ENCODE measurements at places on chromosomes 16 and 17.

DNA sequence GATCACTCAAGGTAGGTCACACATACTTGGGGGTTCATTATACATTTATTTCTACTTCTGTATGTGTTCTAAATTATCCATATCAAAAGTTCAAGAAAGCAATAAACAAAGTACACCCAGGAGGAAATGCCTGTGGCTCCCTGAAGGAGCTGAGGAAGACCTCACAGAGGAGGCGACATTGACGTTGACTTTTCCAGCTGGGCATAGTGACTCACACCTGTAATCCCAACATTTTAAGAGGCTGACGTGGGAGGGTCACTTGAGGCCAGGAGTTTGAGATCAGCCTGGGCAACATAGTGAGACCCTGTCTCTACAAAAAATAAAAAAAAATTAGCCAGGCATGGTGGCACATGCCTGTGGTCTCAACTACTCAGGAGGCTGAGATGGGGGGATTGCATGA, 16.3 kb downstream of the ITGAD start:
- DNase-seq = no peak

DNA sequence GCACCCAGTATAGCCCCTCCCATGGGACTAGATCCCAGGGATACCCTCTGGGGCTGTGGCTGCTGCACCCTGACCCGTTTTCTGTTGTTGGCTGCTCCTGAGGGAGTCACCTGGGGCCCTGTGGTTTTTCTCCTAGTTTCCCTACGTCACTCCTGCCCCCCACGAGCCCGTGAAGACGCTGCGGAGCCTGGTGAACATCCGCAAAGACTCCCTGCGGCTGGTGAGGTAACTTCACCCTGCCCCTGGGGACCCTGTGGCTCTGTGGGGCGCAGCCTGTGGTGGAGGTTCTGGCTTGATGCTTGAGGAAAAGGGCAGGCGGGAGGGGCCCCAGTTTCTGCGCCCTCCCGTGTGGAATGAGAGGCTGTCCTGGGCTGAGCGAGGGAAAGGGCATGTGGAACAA, 27.2 kb downstream of the MGRN1 start:
- DNase-seq = no peak

DNA sequence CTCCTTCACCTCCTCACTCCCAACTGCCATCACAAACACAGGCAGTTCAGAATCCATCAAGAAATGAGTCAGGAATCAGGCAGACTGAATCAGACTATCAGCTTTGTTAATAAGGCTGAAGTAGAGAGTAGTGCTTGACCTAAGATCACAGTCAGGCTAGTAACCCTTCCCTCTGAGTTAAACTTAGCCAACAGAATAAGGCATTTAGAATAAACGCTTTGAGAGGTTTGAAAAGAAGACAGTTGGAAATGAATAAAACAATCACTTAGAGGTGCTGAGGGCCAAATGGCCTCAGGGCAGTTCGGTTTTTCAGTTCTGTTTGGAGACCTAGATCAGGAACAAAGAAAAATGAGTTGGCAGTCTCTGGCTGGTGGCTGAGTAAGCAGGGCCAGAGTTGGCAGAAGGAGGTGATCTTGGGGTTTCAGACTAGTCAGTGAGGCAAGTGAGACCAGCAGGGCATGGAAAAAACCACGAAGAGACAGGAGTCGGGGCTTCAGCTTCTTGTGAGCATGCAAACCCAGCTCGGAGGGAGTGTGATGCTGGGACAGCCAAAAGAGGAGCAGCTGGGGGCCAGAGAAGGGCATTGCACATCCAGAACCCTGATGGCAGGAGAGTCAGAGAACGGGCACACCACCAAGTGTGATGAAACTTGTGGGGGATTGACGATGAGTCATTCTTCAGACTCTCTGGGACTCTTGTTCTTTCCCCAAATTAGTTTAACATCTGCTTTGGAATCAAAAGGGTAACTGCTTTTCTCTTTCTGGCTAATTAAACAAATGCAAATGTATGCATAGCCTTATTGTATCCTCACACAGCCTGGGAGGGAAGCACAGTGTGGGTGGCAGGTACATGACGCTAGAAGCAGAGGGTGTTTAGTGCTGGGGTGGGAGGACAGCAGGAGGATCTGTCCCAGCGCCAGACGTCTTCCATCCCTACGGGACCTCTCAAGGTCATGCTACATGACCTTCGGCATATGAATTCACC, 54.8 kb downstream of the SPECC1 start:
- no peak for DNase-seq

DNA sequence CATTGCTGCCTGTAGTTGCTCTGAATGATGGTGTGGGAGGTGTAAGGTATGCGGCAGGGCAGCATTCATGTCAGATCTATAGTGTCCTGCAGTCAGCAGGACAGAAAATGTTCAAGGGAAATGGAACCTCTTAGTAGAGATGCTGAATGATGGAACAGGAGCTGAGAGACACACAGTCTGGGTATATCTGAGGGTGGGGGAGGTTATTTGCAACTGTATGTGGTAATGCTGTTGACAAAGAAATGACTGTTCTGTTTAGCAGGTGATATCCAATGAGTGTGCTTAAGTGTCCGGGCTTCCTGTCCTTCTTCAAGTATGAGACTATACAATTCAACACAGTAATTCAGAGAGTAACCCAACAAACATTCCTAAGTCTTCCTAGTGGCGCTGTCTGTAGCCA, 46.6 kb downstream of the STH start:
- peak; percentile 76 for DNase-seq

- no peak for DNase-seq
These were observed at the start of gene PRSS36 for GRCh38 chr16:31149894-31150890. Gene PRSS36, minus strand, starts transcription at chr16:31150066. Its CDS starts 31 bp downstream, at chr16:31150035.

- DNase-seq = no peak
These were observed 255.2 kb upstream of the WSB1 start for GRCh38 chr17:27038676-27039075.

DNA sequence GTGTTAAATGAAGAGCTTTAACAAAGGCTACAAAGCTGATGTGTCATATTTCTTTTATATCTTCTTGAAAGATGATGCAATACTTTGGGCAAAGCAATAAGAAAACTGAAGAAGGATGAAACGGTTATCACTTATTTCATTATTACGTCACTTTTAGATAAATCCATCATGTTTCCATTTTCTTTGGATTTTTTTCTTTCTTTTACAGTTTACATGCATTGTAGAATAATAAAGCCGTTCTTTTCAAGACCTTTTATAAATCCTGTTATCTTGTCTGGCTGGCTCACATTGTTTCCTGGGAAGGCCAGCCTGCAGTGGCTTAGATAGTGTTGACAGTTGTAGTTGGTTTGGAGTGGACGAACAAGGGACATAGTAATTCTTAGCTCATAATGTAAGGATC, 28.9 kb downstream of the TANC2 start:
- no peak for DNase-seq

GRCh38 chr17:28345419-28346198, 10.0 kb downstream of the TNFAIP1 start:
- DNase-seq = peak; percentile 68

DNA sequence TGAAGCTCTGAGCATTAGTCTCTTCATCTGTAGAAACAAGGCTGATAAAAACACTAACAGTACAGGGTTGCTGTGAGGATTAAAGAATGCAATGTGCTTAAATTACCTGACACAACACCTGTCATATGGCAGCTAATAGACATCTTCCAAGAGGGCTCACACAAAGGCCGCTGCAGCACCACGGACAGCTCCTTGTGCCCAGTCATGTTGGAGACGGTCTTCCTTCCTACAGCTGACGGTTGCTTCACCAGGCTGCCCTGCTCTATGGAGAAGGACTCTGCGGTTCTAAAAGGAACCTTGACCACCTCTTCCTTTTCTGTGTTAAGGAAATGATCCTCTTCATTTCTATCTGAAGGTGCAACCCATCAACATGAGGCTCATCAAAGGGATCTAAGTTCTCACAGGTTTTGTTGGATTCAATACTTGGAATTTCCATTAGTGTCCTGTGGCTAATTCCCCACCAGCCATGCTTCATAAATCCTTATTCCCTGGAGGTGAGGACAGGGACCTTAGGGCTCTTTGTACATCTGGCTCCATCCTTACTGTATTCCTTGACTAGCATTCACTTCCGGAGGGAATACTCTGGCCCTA, 138.9 kb upstream of the CES5A start:
- no peak for DNase-seq

DNA sequence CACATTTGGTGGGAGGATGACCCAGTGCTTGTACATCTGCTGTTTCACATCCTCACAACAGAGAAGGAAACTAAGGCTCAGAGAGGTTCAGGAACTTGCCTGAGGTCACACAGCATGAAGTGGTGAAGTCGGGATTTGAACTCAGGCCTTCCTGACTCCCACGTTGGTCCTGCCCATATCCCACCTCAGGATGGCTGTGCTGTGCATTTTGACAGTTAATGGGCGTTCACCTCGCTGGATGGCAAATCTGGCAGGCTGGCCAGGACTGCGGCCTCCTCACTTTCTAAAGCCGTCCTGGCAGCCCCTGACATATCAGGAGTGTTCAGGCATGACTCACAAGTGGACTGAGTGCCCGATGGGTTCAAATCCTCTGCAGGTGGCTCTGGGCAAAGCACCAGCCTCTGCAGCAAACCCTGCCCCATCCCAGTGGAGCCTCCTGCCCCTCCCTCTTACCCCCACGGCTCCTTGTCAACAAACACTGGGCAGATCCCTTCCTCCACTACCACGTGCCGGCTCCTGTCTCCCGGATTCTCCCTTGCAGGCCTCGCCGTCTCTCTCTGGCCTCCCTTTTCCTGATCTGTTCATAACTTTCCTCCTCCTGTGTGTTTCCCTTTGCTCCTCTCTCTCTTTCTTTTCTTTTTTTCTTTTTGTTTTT, 29.2 kb downstream of the SOCS3 start:
- no peak for DNase-seq

DNA sequence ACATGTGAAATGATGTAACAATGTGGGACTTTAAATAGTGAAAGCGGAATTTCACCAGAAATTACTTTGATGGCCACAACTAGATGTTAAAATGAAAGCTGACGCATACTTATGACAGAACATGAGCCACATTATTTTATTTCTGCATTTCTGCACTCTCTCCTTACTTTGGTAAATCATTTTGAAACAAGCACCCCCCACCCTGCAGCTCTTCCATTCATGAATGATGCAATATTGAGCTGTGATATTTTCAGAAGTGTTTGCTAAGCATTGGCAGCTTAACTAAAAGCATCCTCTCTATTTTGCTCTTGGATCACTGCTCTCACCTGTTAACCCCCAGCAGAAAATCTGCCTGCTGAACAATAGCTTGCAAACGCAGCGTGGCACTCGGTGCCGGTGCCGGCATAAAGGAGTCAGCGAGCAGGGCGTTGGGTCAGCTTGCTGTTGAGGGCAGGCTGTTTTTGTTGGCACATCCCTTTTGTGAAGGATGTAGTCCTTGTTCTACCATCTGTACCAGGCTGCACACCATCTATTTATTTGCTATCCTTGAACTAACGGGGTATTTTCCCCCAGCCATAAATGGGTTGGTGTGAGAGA, 30.8 kb upstream of the CBLN1 start:
- DNase-seq = peak; percentile 3

DNA sequence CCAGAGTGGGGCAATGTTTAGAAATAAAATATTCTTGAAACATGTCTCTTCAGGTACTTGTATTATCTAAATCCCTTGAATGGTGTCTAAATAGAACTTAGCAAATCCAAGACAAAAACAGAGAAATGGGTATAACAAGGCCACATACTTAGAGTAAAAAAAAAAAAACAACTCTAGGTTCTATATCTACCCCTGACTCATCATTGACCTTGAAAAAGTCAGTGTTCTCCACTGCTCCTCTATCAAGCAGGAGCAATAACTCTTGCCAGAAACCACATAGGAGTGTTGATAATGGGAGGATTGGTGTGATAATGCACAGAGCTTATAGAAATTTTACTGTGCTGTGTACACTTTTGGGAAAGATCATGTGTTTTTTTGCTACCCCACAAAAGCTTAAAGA, 296.6 kb upstream of the PMFBP1 start:
- no peak for DNase-seq

DNA sequence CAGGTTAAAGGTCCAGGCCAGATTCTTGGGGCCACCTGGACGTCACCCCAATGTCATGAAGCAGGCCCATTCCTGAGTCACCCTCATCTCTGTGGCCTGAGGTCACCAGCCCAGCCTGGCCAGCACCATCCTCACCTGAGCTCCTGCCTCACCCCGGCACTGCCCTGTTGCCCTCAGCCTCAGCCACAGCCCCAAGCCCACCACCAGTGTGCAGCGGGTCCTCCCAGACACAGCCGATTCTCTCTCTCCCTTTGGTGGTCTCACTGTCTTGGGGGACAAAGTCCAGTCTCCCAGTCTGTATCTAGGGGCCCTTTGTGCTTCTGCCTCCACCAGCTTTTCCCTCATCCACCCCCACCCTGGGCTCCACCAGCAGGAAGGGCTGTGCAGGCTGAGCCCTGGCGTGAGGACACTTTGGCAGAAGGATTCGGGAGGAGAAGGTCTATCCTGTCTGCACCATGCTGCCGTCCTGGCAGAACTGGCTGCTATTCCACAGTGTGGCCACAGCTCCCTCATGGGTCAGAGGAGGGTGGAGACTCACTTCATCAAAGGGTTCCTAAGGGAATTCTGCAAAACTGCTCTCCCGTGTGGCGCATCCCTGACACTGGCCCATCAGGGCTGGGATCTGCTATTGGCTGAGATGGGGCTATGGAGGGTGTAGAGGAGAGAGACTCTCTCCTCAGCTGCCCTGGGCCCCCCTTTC, 64.3 kb downstream of the PRMT7 start:
- no peak for DNase-seq

DNA sequence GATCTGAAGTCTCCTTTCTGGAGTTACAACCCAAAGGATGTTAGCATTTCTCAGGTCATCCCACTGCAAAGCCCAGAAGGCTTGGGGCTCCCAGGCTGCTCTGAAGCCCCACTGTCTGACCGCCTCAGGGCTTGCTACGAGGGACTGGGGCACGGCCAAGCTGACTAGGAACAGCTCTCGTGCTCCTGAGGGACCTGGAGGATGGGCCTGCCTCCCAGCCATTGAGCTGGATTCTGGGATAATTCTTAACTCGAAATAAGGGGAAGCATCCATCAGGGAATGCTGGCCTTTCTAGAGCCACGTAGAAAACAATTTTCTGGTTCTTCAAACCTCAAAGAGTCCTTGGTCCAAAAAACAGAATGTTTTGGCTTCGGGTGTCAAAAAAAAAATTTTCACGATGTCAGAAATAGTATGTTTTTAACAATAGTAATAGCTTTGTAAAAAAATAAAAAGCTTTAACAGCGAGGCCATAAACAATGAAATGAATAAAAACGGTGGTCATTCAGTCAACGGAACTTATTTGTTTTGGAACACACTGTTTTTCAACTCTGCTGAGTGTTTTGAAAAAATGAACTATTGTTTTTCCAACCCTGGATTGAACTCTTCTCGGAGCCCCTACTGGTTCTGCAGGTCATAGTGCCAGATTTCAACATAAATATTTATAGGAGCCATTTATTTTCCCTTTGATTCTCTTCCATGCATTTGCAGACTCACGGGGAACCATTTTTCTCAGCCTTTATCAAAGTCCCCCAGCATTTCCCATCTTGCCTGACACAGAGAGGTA, 16.4 kb upstream of the HERPUD1 start:
- DNase-seq = no peak
